Right atrium auricular region (tissue), 2 donors: ENCODE measurements at places on chromosomes 2 and 18. TPM values are rescaled to one million over a fixed set of nuclear protein-coding genes. Genes with fewer than 3 reads are reported as not detected.

DNA sequence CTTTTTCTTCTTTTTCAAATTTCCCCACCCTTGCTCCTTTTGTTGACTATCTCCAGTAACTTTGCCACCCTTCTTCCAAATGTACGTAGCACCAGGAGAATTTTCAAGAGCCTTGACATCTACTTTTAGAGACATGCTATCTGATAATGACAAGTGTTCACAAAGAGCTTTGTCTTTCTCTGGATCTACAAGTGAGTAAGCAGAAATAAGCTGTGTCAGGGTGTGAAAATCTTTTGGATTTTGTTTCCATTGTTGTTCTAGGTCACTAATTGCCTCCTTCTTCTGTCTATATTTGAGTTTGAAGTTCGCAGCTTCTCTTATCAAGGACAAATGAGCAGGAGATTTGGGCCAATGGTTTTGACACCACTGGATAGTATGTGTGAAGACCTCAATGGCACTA is 8.4 kb upstream of the C18orf32 start:
- DNase-seq, result no peak

Gene SUMO1
- 42.9 TPM for total RNA-seq

DNA sequence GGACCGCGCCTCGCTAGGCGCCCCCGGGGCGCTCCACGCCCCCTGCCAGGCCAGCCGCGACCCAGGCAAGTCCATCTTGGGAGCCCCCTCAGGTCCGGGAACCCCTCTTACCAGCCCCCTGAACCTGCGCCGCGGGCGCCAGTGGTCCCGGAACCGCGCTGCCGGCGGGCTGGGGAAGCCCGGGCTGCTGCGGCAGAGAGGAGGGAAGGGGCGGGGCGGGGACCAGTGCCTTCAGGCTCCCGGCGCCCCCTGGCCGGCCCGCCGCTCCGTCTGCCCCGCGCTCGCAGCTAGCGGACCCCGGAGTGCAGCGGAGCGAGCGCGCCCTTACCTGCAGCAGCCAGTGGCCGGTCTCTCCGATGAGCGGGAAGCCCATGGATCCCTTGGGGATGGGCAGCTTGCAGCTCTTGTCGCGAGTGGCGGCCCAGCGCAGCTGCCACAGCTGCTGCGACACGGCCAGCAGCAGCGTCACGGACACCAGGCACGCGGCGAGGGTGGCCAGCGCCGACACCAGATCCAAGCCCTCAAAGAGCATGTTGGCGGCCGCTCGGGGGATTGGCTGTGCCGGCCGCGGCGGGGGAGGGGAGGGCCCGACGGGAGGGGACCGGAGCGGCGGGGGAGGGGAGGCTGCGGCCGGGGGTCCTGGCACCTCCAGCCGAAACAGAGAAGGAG is at the start of gene CYP26B1:
Gene CYP26B1 (minus strand): TSS at position 560 of the 669 bp plus-strand sequence. CDS start 28 bp downstream, at position 532.
- DNase-seq, result peak; percentile 59

Gene EVX2
- not detected for total RNA-seq

GRCh38 chr2:31886700-31887099 is 124.1 kb downstream of the MEMO1 start:
- no peak for DNase-seq

Gene RUFY4
- total RNA-seq, result 0.12 TPM

- no peak for DNase-seq
Observed at GRCh38 chr18:47997338-47997780, 66.9 kb upstream of the SMAD2 start.

GRCh38 chr18:13516855-13517254 is 209.5 kb downstream of the FAM210A start:
- DNase-seq, result peak; percentile 44
